ENCODE measurements at places on chromosomes 16 and 17. TPM values are rescaled to one million over a fixed set of nuclear protein-coding genes. Genes with fewer than 3 reads are reported as not detected.

Gene LHX1
- total RNA-seq = 0.34 TPM

Gene LITAFD
- not detected for total RNA-seq

Gene TSNAXIP1
- total RNA-seq = 2.4 TPM

Gene PDILT
- not detected for total RNA-seq

Gene WWOX
- total RNA-seq = 20.7 TPM

Gene TAC4
- not detected for total RNA-seq

Gene WNT3
- total RNA-seq = not detected

Gene MPV17L
- 11.9 TPM for total RNA-seq

Gene ITGAX
- 5.3 TPM for total RNA-seq

Gene GSG1L
- total RNA-seq = 0.72 TPM

GRCh38 chr17:8249621-8250500, 772 bp downstream of the PFAS start:
- peak overlapping the region; percentile 68 for H3K4me3 ChIP-seq
- H3K27ac ChIP-seq = peak overlapping the region; percentile 94
- H3K4me1 ChIP-seq = peaks cover 2% of the 10 kb centered on the region

DNA sequence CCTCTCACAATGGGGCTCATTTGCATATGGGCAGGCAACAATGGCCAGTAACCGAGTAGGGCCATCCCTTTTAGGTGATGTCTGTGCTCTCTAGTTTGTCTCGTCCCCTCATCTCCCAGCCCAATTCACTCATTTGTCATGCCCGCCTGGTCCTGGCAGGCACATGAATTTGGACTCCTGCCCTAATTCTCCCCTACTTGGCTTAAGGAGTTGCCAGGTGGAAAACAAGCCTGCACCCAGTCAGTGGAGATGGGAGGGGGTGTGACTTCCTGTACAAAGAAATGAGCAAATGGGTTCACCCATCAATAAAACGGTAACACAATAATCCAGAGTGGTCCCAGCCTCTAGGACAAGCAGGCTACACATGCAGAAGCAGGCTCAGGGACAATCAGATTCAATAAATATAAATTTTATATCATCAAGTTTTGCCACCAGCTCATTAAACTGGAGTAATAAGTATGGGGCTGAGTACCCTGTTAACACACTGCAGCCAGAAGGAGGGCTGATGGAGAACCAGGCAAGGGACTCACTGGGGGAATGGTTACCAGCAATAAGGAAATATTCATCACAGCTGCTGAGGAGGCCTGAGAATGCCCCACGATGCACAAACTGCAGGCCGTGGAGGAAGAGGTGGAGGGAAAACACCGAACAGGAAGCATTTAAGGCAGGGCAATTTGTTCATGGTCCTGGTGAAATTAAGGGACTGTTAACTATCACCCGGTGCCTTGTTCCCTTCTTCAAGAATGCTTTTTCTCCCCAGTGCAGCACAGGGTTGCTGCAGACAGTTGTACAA, 84.4 kb upstream of the GPRC5B start:
- no peaks in the 10 kb centered on the region for H3K36me3 ChIP-seq
- H3K27ac ChIP-seq = no peak overlapping the region
- H3K4me3 ChIP-seq = no peak overlapping the region

DNA sequence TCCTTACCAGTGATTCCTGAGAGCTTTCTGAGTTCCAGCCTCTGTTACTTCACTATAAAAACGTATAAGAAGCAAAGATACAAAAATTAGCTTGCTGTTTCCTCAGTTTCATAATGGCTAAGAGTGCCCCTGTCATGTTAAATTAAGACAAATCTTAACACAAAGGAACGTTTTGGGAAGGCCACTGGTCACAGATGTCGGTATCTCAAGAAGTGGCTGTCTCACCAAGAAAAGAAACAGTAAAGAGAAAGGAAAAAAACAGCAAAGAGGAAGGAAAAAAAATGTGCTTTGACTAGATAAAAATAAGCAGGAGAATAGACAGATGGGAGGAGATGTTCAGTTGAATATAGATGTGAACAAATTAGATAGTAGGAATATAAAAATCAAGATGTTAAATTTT, 94.8 kb upstream of the AKTIP start:
- no peaks in the 10 kb centered on the region for H3K27me3 ChIP-seq
- no peak overlapping the region for H3K4me3 ChIP-seq
- no peaks in the 10 kb centered on the region for H3K36me3 ChIP-seq
- no peak overlapping the region for H3K27ac ChIP-seq

- no peak overlapping the region for H3K4me3 ChIP-seq
- no peaks in the 10 kb centered on the region for H3K27me3 ChIP-seq
- H3K4me1 ChIP-seq = peaks cover 4% of the 10 kb centered on the region
- DNase-seq = no peak
Observed at GRCh38 chr16:11047057-11047456, 102.7 kb downstream of the CLEC16A start.

GRCh38 chr16:69486724-69487123, 62.3 kb downstream of the CYB5B start:
- DNase-seq = no peak
- no peak overlapping the region for H3K27ac ChIP-seq
- H3K36me3 ChIP-seq = no peaks in the 10 kb centered on the region
- H3K4me1 ChIP-seq = no peaks in the 10 kb centered on the region
- H3K27me3 ChIP-seq = no peaks in the 10 kb centered on the region

- H3K27ac ChIP-seq = no peak overlapping the region
- no peaks in the 10 kb centered on the region for H3K4me1 ChIP-seq
- no peak overlapping the region for H3K4me3 ChIP-seq
- H3K36me3 ChIP-seq = no peaks in the 10 kb centered on the region
- H3K27me3 ChIP-seq = no peaks in the 10 kb centered on the region
- no peak for DNase-seq
Observed at GRCh38 chr17:43660816-43661493, 767 bp downstream of the MEOX1 start.

DNA sequence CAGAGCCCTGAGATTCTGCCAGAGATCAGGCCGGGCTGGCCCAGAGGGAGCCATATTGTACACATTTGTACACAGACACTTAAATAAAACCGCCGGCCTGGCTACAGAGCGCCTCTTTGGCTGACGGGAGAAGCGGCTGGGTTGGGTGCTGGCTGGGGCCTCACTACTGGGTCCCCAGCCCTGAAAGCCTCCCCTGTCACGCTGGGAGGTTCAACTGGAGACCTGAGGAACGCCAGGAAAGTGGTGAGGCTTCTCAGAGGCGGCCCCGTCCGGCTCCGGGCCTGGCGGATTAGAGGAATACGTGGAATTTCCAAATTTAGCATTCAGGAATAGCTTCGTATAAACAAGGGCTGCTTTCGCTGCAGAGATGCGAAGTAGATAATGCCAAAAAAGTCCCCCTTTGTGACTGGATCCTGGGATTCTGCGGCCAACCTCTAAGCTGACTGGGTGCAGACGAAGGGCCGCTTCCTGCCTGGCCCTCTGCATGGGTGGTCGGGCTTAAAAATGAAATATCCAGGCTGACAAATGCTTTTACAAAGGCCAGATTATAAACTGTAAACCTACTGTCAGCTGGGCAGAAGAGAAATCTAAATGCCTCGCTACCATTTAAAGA, 252.4 kb downstream of the IRF8 start:
- no peaks in the 10 kb centered on the region for H3K4me1 ChIP-seq
- H3K4me3 ChIP-seq = no peak overlapping the region
- peaks cover 2% of the 10 kb centered on the region for H3K27me3 ChIP-seq
- no peak for DNase-seq
- H3K27ac ChIP-seq = no peak overlapping the region
- H3K36me3 ChIP-seq = no peaks in the 10 kb centered on the region

- no peak for DNase-seq
- no peak overlapping the region for H3K27ac ChIP-seq
- no peak overlapping the region for H3K4me3 ChIP-seq
- no peaks in the 10 kb centered on the region for H3K27me3 ChIP-seq
- no peaks in the 10 kb centered on the region for H3K4me1 ChIP-seq
Observed at GRCh38 chr17:65173284-65173793, 36.2 kb downstream of the RGS9 start.

DNA sequence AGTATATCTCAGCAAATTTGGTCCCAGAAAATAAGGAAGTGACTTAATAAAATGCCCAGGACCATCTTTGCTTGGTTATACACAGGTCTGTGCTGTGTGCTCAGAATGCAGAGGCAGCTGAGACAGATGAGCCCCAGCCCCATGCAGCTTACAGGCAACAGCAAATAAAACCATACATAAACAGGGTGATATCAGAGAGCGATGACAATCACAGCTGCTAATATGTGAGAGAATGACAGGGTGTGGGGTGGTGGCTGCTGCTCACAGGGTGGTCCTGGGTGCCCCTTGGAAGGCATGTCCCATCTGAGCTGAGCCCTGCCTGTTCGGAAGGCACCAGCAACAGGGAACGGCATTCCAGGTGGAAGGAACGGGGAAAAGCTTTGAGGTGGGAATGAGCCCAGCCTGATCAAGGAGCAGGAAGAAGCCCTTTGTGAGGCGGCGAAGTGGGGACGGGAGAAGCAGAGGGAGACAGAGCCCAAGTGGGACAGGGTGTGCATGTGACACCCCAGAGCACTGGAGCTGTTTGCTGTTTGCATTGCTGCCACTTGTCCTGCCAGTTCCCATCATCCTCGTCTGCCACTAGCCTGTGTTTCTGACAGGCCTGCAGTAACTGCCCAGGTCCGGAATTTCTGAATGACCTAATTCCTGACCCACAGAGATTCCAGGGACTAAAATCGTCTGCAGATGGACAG, 150.5 kb downstream of the KATNIP start:
- DNase-seq = no peak
- no peak overlapping the region for H3K27ac ChIP-seq
- no peak overlapping the region for H3K4me3 ChIP-seq
- H3K36me3 ChIP-seq = no peaks in the 10 kb centered on the region

- peaks cover 6% of the 10 kb centered on the region for H3K4me1 ChIP-seq
- no peak overlapping the region for H3K4me3 ChIP-seq
- H3K27ac ChIP-seq = peak overlapping the region; percentile 64
- DNase-seq = peak; percentile 50
- no peaks in the 10 kb centered on the region for H3K27me3 ChIP-seq
- no peaks in the 10 kb centered on the region for H3K36me3 ChIP-seq
Observed at GRCh38 chr17:50904518-50905459, 38.6 kb upstream of the TOB1 start.

DNA sequence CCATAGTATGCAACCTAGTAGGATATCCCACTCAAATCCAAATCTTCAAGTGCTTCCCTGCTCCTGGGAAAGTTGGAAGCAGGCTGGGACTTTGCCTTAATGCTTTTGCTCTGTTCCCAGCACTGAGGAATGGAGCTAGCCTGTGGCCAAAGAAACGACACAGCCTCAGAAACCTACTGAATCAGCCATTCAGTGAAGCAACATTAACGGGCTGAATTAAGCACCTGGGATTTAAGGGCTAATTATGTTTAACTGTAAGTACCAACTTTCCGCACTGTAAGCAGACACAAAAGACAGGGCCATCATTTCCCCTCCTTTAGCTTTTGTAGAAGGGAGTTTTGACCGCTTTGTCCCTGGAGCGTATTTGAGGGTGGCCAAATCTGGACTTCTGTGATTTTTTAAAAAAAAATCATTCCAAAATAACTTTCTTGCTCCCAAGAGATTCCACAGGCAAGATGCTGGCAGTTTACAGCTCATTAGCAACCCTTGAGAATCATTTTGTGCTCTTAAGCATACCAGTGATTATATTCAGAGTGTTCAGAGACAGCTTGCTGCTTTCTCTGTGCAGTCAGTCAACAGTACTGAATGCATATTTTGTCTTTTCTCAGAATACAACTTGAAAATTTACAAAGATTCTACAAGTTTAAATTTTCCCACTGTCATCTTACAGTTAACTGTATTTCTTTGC, 17.6 kb upstream of the NOL11 start:
- no peaks in the 10 kb centered on the region for H3K4me1 ChIP-seq
- H3K4me3 ChIP-seq = no peak overlapping the region
- H3K36me3 ChIP-seq = no peaks in the 10 kb centered on the region
- H3K27ac ChIP-seq = no peak overlapping the region
- H3K27me3 ChIP-seq = no peaks in the 10 kb centered on the region

DNA sequence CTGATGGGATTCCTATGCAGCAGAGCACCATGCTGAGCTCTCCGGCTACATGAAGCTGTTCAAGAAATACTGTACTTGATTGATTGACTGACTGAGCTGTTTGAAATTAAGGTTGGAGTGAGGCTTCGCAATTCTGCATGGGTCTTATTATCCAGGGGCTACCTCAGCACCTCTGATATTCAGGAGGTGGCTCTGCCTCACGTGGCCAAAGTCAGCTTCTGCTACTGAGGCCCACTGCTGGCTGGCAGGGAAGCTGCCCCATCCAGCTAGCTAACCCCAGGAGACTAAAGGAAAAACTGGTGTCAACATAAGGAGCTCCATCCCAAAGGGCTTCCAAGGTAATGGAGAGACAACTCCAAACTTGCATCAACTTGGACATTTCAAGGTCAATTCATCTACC, 66.2 kb upstream of the TRAP1 start:
- H3K4me1 ChIP-seq = no peaks in the 10 kb centered on the region
- H3K4me3 ChIP-seq = no peak overlapping the region
- no peak overlapping the region for H3K27ac ChIP-seq
- no peaks in the 10 kb centered on the region for H3K36me3 ChIP-seq
- no peak for DNase-seq
- no peaks in the 10 kb centered on the region for H3K27me3 ChIP-seq

DNA sequence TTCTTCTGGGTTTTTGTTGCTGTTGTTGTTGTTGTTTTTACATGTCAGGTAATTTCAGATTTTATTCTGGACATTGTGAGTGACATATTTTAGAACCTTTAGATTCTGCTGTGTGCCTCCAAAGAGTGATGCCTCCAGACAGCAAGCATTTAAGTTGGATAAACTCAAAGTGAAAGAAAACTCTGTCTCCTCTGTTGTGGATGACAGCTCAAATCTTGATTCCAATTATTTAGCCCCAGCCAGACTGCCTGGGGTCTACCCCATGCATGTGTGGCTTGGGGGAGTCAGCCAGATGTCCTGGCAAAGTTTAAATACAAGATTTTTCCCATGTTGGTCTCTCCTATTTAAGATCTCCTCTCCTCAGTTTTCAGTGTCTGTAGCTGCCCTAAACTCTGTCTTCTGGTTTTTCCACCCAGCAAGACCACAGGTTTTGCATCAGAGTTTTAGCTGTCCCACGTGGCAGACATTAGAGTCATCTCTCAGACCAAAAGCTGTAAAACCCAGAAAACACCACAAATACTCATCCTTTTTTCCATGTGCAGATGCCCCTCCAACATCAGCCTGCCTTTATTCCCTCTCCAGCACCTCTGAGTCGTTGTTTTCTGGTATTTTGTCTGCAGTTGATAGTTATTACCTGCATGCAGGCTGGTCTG, 19.4 kb upstream of the ZNF469 start:
- H3K27me3 ChIP-seq = no peaks in the 10 kb centered on the region
- no peaks in the 10 kb centered on the region for H3K36me3 ChIP-seq
- no peaks in the 10 kb centered on the region for H3K4me1 ChIP-seq

- H3K27ac ChIP-seq = no peak overlapping the region
- no peak overlapping the region for H3K4me3 ChIP-seq
- peak; percentile 31 for DNase-seq
- no peaks in the 10 kb centered on the region for H3K27me3 ChIP-seq
Observed at GRCh38 chr17:70080541-70081347, 5.7 kb downstream of the KCNJ16 start.

GRCh38 chr17:66304304-66305174, 2.1 kb downstream of the PRKCA start:
- peak overlapping the region; percentile 4 for H3K27ac ChIP-seq
- H3K27me3 ChIP-seq = no peaks in the 10 kb centered on the region
- H3K4me1 ChIP-seq = peaks cover 9% of the 10 kb centered on the region

- H3K4me1 ChIP-seq = no peaks in the 10 kb centered on the region
- no peak for DNase-seq
- H3K27ac ChIP-seq = no peak overlapping the region
- no peak overlapping the region for H3K4me3 ChIP-seq
- no peaks in the 10 kb centered on the region for H3K27me3 ChIP-seq
Observed at GRCh38 chr17:3543453-3543852, 14.2 kb downstream of the TRPV3 start.

Data from ovary (tissue), 10 donors.